ENCODE measurements at places on chromosomes 5 and 9.

- DNase-seq: no peak
Observed at GRCh38 chr5:145499483-145499882, 335.7 kb downstream of the PRELID2 start.

GRCh38 chr5:132987531-132988408 is 24.3 kb upstream of the AFF4 start:
- DNase-seq: no peak

DNA sequence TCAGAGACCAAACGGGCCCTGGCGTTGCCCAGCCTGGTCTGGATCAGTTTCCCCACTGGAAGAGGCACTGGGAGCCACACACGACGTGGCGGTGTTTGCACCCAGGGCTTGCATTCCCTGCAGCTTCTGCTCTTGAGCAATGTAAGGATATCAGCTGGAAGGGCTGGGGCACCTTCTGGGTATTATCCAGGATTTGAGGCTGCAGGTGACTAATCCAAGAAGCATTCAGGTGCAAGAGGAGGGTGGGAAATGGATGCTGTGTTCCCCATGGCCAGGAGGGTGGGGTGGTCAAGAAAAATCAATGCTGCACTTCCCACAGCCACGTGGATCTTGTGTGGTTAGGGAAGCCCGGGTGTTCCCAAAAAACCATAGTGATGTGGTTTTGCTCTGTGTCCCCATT is 430.9 kb downstream of the IRX2 start:
- no peak for DNase-seq

GRCh38 chr5:89849830-89850512 is 559.6 kb downstream of the CETN3 start:
- DNase-seq: no peak

DNA sequence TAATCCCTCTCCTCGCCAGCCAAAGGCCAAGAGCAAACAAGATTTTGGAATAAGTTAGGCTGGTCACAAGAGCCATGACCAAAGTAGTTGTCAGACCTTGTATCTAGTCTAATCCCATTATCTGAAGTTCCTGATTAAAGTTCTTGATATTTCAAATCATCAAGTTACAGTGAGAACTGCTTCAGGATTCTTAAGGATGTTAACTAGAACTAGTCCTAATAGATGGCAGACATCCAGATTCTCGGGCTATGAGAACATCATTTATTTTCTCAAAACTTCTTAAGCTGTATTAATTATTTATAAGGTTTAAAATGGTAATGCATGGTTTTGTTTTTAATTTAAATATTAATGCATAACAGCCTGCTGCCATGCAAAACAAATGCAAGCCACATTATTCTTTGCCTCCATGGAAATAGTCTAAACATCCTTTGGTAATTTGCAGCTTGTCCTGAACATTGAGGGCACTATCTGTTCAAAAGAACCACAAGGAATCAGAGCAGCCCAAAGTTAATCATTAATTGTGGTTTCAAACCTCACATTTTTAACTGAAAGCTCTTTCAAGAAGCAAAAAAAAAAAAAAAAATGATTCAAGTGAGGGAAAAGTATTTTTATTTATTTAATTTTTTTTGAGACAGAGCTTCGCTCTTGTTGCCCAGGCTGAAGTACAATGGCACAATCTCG is 95.1 kb downstream of the TTC39B start:
- no peak for DNase-seq

GRCh38 chr5:9363026-9363425 is 182.8 kb downstream of the SEMA5A start:
- DNase-seq: no peak

- DNase-seq: peak; percentile 83
Observed at GRCh38 chr9:91424403-91425176, 958 bp upstream of the NFIL3 start.

GRCh38 chr9:680106-680505 is 161.4 kb upstream of the DMRT1 start:
- peak; percentile 19 for DNase-seq

DNA sequence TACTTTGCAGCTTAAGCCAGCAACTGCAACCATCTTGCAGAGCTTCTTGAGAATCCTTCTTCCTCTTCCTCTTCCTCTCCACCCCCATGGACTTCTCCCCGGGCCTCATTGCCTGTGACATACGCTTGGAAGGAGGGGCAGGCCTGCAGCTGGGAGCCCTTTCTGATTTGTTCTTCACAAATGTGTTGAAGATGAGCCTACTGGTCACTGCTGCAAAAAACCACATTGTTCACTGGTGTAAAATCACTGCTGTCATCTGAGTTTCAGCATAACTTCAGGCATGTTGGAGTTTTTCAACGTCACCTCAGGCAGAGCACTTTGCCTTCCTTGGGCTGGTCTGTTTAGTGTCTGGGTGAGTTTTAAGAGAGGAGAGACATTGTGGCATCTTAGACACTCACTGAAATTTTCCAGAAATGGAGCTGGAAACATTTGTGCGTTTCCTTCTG is 7.9 kb downstream of the TJP2 start:
- no peak for DNase-seq

DNA sequence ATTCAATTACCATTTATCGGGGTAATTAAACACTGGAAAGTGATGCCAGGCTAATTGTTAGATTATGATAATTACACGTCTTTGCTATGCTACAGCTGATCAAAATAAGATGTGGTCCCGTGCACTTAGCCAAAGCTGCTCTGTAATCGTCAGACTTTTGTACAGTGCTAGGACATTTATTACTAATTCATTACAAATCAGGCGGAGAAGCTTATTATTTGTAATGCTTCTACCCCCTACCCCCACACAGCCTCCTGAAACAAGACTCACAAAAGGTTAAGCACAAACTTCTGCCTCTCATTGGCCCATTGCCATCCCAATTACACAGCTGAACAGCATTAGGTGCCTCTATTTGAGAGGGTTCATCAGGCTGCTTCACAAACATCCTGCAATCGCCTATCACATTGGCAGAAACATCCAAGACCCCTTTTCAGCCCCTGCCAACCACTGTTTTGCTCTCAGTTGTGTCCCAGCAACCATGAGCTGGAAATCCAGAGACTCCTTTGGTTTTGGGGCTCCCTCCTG is 232.7 kb downstream of the EFNA5 start:
- DNase-seq: no peak

- DNase-seq: no peak
Observed at GRCh38 chr9:17587113-17587512, 8.2 kb downstream of the SH3GL2 start.

DNA sequence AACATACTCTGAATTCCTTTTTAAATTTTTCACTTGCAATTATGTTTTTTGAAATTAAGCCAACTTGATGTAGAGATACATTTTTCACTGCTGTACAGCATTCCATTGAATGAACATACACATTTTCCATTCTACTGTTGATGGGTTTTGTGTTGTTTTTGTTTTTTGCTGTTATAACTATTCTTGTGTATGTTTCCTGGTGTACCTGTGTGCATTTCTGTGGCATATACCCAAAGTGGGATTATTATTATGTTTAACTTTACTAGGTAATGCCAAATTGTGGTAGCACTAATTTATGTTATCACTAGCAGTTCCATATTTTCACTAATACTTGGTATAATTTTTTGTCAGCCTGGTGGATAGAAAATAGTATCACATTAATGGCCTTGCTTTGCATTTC is 2.7 kb downstream of the RFESD start:
- DNase-seq: no peak

- no peak for DNase-seq
Observed at GRCh38 chr5:10418654-10419345, 22.9 kb upstream of the ROPN1L start.

DNA sequence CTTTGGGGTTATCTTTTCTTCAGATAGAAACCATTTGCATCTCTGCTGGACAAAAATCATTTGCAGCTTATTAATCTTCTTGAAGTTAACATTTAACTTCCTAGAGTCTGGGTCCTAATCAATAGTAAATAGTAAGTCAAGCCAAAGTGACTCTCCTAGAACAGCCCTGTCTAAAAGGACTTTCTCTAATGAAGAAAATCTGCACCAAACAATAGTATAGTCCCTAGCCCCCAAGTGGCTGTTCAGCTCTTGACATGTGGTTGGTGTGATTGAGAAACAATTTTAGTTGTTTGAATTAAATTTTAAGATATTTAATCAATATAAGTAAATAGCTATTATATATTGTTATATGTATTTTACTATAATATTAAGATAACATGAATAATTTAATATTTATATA is 64.6 kb upstream of the SHB start:
- DNase-seq: no peak

DNA sequence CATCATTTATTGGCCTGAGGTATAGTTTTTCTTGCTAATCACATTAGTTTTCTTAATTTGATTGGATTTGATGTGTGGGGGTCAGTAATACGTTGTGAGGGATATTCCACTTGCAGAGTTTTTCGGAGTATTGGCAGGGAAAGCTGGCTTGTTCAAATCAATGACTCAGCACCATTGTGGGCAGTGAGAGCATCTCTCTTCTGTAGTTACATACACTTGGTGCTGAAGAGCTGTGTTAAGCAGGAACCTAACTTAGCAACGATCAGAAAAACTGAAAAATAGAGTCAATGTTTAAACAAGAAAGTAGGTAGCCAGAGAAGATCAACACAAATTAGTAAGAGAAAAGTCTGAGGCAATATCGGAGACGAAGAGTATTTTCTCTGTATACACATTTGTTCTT is 344.6 kb upstream of the EDIL3 start:
- DNase-seq: peak; percentile 45

GRCh38 chr5:6862306-6862705 is 149.1 kb downstream of the TENT4A start:
- DNase-seq: no peak

DNA sequence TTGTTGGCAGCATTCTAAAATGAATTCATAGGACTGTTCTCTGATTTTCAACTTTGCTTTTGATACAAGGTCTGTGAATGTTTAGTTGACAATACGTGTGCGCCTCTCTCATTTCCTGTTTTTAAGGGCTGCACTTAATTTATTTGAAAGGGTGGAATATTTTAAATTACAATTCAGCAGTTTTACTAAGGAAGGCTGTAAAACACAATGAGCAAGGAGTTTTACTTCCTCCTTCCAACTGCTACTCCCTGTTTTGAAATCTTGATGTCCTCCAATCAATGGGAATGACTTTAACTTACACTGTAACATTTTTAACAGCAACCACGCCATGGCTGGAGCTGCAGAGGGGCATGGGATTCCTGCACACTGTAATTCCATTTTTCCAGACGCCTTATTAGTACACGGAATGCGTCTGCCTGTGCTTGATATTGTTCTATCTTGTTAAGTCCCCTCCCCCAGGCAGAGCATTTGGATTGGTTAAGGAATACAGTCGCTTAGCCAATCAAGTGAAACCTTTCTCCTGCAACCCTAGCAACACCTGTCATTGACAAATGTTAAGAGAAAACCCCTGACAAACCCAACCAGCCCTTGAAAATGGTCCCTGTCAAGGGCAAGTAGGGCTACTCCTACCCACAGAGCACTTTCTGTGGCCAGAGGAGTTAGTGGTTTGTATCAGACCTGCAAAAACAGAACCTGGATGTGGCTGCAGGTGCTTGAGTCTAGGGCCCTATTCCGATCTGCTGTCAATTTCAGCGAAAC is 12.5 kb upstream of the ZSWIM6 start:
- DNase-seq: no peak

DNA sequence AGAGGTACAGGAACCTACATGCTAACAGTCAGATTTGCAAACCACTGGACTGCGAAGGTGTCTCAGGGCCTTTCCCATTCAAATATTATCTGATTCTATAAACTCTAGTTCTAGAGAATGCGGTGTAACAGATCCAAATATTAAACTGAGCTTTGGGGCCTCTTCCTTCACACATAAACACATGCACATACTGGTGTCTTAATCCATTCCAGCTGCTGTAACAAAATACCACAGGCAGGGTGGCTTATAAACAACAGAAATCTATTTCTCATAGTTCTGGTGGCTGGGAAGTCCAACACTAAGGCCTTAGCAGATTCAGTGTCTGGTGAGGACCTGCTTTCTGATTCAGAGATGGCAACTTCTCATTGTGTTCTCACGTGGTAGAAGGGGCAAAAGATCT is 30.2 kb downstream of the RETREG1 start:
- no peak for DNase-seq

Measured in epithelial cell of esophagus (primary cell).